ENCODE measurements at places on chromosomes 5 and 9.

DNA sequence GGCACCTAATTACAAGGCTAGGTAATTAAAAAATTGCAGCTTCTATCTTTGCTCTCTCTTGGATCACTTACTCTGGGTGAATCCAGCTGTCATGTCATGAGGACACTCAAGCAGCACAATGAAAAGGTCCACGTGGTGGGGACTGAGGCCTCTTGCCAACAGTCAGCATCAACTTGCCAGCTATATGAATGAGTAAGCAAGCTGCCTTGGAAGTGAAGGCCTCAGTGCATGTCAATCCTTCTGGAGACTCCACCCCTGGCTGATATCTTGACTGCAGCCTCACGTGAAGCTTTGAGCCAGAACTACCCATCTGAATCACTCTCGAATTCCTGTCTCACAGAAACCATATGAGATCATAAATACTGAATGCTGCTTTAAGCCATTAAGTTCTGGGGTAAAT lies 140.5 kb downstream of the SNX18 start:
- no peak for DNase-seq

DNA sequence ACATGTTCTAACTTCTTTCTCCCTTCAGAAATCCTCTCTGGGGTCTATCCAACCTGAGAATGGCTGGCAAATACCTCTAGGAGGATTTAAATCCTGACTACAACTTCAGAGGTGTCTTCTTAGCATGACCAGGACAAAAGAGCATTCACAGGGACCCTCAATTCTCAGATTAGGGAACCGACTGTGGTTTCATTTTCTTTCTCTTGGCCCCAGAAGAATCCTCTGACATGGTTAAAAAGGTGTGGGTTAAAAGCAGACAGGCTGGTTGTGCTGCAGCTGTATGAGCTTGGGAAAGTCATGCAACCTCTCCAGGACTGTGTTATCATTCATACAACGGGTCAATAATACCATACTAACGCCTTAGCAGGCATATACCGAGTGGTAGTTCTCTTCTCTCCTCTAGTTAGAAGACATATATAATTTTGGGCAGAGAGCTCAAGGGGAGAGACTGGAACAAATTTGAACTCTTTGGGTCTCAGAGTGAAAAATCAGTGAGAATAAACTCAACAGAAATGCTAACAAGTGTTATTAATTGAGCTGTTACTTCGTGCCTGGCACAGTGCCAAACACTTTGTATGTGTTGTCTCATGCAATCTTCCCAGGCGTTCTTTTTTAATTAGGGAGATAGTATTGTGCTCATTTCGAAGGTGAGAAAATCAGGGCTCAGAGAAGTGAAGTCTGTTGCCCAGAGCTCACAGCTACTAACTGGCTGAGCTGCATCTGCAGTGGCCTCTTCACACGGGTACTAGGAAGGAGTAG lies 35.2 kb downstream of the INSYN2B start:
- no peak for DNase-seq

DNA sequence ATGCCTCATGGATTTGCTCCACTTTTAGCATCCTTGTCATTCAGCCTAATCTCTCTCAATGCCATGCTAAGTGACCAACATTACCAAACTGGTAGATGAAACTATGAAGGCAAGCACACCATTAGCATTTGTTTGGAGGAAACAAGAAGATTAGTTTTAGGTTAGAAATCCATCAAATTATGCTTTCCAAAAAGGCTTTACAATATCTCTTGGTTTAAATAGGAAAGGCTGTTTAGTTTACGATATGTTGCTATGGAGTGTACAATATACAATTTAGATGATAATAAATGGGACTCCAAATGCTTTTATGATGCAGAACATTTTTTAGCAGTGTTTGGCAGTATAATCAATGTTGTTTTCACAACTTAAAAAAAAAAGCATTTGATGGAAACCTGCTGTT lies 47.8 kb upstream of the CTXN3 start:
- DNase-seq = no peak

DNA sequence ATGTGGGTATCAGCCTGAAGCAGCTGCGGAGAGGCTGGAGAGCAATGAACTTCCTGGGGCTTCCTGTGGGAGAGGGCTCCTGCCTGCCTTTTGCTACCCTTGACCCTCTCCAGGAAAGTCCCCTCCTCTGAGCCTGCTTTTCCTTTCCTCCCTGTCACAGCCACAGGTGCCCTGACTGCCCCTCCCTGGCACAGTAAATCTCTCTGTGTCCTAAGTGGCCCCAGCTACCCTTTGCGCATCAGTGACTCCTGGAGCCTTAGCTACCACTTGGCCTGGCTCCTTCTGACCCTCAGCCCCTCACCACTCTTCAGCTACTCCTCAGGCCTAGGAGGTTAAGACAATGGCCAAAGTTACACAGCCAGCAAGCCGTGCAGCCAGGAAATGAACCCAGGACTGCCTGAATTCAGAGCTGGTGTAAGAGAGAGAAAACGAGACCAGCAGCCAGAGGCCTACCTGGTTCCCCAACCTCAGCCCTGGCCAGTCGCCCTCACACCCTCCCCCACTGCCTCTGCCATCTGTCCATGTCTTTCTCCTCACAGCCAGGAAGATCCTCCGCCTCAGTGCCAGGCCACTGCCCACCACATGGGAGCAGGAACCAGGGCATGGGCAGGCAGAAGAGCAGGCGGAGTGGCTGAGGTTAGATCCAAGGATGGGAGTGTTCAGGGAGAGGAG lies 18.6 kb downstream of the CNTFR start:
- DNase-seq = no peak

- no peak for DNase-seq
Observed at GRCh38 chr5:179455320-179455719, 95.0 kb upstream of the RUFY1 start.

GRCh38 chr5:19694949-19695611 lies 292.9 kb downstream of the CDH18 start:
- DNase-seq = no peak

DNA sequence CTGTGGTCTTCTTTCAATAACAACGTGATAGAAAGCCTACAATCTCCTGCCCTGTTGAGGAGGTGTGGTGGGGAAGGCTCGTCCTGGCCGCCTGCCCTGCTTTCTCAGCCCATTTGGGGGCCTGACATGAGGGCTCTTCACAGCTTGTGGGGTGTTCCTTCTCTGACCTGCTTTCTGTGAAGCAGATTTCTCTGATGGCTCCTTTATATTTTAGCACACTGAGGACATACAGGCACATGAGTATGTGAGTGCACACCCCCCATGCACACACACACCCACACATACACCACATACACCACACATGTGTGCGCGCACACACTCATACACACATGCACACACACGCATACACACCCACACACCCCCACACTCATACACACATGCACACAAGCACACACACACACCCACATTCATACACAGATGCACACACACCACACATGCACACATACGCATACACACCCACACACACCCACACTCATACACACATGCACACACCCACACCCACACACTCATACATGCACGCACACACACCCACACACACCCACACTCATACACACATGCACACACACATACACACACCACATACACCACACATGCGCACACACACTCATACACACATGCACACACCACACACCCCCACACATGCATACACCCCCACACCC lies 117.5 kb downstream of the COL5A1 start:
- no peak for DNase-seq

DNA sequence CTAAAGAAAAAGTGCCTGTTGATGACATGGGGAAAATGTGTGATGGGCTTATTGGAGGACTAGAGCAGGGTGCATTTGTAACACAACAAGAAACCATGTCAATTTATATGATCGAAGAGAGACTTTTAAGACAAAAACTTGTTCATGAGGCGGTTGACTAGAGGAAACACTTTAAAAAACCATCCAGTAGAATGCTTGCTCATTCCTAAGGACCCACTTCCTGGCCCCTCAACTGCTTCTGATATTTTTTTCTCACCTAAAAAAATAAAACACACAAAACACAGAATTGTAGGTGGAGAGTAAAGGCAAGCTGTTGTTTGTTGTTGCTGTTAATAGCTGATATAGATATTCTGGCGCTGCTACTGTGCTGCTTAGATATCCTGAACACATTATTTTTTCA lies 50.6 kb downstream of the SPIN1 start:
- no peak for DNase-seq

DNA sequence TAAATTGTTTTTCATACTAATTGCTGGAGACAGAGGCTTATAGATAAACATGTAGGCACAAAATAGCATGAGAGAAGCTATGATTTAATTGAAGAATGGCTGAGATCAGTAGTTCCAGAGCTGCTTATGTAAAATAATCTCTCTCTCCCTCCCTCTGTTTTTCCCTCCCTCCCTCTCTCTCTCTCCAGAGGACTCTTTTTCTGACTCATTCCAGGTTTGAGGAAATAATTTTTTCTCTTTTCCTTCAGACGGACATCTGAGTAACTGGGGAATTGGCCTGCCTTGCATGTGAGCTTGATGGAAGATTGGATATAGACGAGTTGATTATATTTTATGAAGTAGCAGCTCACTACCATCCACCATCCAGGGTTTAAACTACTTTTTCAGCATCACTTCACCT lies 35.5 kb downstream of the KCTD16 start:
- no peak for DNase-seq

- no peak for DNase-seq
Observed at GRCh38 chr9:26904671-26905070, 12.1 kb upstream of the CAAP1 start.

GRCh38 chr5:112467485-112467884 lies 48.4 kb upstream of the EPB41L4A start:
- DNase-seq = peak; percentile 68

Data from NCI-H1417 treated with DMSO at 0.1 percent for 48 hours (cell line).